ENCODE measurements at places on chromosomes 5 and 9. TPM values are rescaled to one million over a fixed set of nuclear protein-coding genes. Genes with fewer than 3 reads are reported as not detected.

DNA sequence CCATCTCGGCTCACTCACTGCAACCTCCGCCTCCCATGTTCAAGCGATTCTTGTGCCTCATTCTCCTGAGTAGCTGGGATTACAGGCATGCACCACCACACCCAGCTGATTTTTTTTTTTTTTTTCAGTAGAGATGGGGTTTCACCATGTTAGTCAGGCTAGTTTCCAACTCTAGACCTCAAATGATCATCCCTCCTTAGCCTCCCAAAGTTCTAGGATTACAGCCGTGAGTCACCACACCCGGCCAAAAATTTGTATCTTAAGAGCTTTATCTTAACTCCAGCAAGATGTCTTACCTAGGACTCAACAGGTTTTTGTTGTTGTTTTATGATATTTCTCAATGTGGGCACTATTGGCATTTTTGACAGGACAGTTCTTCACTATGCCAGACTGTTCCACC, 27.9 kb downstream of the LYRM7 start:
- H3K4me3 ChIP-seq = no peak overlapping the region
- H3K36me3 ChIP-seq = no peaks in the 10 kb centered on the region
- H3K4me1 ChIP-seq = no peaks in the 10 kb centered on the region
- no peak overlapping the region for H3K27ac ChIP-seq
- no peak for DNase-seq

The ANKRD31 gene
- 0.27 TPM for total RNA-seq

DNA sequence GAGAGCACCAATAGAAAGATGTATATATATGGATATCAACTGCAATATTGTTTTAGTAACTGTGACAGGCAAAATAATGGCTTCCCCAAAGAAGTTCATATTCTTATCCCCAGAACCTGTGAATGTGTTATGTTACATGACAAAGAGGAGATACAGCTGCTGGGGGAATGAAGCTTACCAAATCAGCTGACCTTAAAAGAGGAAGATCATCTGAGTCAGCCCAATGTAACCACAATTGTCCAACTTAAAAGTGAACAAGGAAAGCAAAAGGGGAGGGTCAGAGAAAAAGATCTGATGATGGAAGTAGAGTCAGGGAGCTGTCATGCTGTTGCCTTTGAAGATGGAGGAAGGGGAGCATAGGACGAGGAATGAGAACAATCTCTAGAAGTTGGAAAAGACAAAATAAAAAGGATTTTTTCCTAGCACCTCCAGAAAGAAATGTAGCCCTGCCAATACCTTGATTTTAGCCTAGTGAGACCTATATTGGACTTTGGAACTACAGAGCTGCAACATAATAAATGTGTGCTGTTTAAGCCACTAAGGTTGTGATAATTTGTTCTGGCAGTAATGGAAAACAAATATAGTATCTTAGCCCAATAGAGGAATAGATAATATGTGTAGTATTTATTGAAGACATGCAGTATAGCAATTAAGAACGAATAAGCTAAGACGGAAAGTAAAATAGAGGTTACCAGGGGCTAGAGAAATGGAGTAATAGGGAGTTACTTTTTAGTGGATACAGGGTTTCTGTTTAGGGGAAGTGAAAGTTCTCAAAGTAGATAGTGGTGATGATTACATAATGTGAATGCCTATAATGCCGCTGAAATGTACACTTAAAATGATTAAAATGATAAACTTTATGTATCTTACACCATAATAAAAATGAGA, 115.9 kb downstream of the PIK3R1 start:
- DNase-seq = no peak
- H3K4me1 ChIP-seq = no peaks in the 10 kb centered on the region
- H3K27ac ChIP-seq = no peak overlapping the region
- H3K27me3 ChIP-seq = no peaks in the 10 kb centered on the region

GRCh38 chr9:37329576-37329975, 92.9 kb upstream of the GRHPR start:
- no peak overlapping the region for H3K4me3 ChIP-seq
- no peaks in the 10 kb centered on the region for H3K36me3 ChIP-seq
- no peak overlapping the region for H3K27ac ChIP-seq
- no peak for DNase-seq
- no peaks in the 10 kb centered on the region for H3K27me3 ChIP-seq

The SPATA31A3 gene
- not detected for total RNA-seq

The KCNIP1 gene
- 0.52 TPM for total RNA-seq

- H3K27ac ChIP-seq = no peak overlapping the region
- no peaks in the 10 kb centered on the region for H3K27me3 ChIP-seq
- no peak for DNase-seq
- no peaks in the 10 kb centered on the region for H3K4me1 ChIP-seq
- no peak overlapping the region for H3K4me3 ChIP-seq
Measured at GRCh38 chr9:100066539-100066938, 32.3 kb downstream of the ERP44 start.

DNA sequence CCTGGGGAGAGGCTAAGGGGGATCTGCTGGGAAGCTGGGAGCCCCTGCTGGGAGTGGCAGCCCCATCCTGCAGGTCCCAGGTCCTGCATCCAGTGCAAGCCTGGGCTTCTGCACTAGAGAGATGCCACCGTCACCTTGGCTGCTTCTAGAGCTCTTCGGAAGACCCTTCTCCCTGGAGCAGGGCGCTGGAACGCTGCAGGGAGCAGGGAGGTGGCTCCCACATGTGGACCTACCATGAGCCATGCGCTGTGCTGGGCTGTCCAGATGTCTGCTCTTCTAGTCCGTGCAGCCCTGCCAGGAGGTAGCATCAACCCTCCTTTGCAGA, 90.9 kb upstream of the PHYKPL start:
- no peak for DNase-seq
- H3K4me1 ChIP-seq = peaks cover 5% of the 10 kb centered on the region
- H3K36me3 ChIP-seq = no peaks in the 10 kb centered on the region
- H3K27me3 ChIP-seq = no peaks in the 10 kb centered on the region
- H3K27ac ChIP-seq = no peak overlapping the region

DNA sequence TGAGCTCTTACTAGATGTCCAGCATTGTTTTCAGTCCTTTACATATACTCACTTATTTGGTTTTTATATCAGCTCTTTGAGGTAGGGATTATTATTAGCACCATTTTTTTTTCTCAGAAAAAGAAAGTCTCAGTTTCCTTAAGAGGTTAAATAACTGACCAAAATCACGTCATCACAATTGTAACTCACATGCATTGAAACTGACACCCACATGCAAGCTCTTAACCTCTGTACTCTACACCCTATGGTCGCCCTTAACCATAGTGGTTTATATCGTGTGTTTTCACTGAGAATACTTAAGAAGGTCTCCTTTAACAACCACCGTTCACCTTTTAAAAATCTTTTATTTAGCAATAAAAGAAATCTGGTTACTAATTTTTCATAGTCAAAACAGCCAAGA, 61.0 kb downstream of the PRDM6 start:
- DNase-seq = no peak
- H3K27me3 ChIP-seq = no peaks in the 10 kb centered on the region
- H3K4me1 ChIP-seq = peaks cover 3% of the 10 kb centered on the region
- no peak overlapping the region for H3K4me3 ChIP-seq
- H3K36me3 ChIP-seq = no peaks in the 10 kb centered on the region

- H3K4me3 ChIP-seq = no peak overlapping the region
- no peak overlapping the region for H3K27ac ChIP-seq
- H3K27me3 ChIP-seq = no peaks in the 10 kb centered on the region
- no peaks in the 10 kb centered on the region for H3K36me3 ChIP-seq
Measured at GRCh38 chr5:164203581-164204225, 698.3 kb downstream of the MAT2B start.

The ZCCHC10 gene
- total RNA-seq = 36.6 TPM

GRCh38 chr9:4959031-4959430, 26.0 kb upstream of the JAK2 start:
- no peak overlapping the region for H3K4me3 ChIP-seq
- no peaks in the 10 kb centered on the region for H3K4me1 ChIP-seq
- H3K27ac ChIP-seq = no peak overlapping the region
- H3K27me3 ChIP-seq = no peaks in the 10 kb centered on the region
- DNase-seq = no peak
- no peaks in the 10 kb centered on the region for H3K36me3 ChIP-seq

DNA sequence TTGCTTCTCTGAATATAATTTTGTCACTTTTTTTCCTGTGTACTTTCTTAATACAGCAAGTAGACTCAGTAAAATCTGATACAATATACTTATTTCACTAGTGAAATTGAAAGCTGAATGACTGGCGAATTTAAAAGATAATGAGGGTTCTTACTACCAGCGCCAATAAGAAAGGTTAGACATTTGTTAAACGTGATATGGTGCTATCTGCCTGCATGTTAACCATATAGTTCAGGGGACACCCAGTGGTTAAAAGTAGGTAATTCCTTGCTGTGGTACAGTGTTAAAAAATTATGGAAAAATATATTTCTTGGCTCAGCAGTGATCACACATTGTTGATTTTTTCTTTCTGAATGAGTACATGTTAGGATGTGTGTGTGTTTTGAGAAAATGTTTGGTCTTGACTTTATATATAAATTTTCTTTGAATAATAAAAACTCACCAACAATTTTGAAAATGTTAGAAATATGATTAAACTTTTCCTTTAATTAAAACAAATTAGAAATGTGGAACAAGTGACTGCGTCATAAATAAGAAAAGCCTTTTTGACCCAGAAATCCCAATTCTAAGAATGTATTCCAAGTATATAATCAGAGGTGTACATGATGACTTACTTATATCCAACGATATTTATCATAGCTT, 25.8 kb downstream of the CAST start:
- H3K27ac ChIP-seq = no peak overlapping the region
- no peaks in the 10 kb centered on the region for H3K4me1 ChIP-seq
- DNase-seq = no peak
- no peaks in the 10 kb centered on the region for H3K36me3 ChIP-seq
- H3K27me3 ChIP-seq = no peaks in the 10 kb centered on the region

All from H1 (cell line).